Stimulated activated CD8-positive, alpha-beta memory T cell treated with anti-CD3 and anti-CD28 coated beads, Interleukin-4, amount 100 ng/mL, for 4 hours (primary cell): ENCODE measurements at places on chromosomes 4 and X.

GRCh38 chr4:114945616-114946015, 167.8 kb downstream of the NDST4 start:
- DNase-seq, result no peak

DNA sequence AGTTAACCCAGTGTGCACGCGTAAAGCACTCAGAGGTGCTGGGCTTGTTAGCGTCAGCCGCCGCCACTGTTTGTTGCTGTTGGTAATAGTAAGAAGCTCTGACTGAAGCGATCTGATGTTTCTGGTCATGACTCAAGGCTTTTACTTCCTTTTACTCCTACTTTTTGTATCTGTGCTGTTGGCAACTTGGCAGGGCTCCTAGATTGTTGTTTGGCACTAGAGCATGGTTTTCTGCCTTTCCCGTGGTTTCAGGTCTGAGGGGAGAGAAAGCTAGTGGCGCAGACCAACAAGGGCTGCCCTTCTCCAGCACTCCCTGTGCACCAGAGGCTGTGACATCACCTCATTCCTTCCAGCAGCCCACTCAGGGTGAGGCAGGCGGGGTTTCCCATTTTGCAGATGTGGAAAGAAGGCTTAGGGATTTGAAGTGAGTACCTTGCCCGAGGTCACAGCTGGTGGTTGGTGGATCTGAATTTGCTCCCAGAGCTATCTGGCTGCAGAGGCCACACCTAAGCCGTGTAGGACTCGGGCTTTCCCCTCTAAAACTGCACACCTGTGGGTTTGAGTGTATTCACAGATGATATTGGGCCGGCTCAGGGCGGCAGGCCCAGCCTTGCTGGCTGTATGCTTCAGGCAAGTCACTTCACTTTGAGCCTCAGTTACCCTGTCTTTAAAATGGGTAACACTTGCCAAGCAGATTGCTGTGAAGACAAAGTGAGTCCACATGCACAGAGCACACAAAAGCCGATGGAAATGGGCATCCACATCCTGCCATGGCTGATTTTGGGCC, 51.2 kb upstream of the TADA2B start:
- no peak for DNase-seq

- DNase-seq, result no peak
These were observed 293.4 kb upstream of the BOD1L1 start for GRCh38 chr4:13920901-13921300.

GRCh38 chr4:127162741-127163140, 470.0 kb upstream of the INTU start:
- no peak for DNase-seq

DNA sequence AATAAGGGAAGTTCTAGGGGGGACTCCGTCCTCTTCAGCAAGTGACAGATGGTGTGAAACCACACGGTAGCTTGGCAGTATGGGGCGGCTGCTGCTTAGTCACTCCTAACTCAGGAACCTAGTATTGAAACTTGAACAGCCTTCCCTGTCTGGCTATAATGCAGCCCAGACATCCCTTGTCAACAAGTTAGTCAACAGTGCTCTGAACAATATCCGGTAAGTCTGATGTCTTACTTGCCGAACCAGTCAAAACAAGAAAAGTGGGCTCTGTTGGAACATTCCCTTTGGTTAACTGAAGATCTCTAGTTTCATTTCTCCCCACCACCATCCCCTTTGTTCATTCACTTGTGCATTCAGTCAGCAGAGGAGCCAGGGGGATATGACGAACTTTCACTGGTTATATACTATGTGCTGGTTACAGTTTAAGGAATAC, 18.7 kb upstream of the CXCL13 start:
- no peak for DNase-seq

DNA sequence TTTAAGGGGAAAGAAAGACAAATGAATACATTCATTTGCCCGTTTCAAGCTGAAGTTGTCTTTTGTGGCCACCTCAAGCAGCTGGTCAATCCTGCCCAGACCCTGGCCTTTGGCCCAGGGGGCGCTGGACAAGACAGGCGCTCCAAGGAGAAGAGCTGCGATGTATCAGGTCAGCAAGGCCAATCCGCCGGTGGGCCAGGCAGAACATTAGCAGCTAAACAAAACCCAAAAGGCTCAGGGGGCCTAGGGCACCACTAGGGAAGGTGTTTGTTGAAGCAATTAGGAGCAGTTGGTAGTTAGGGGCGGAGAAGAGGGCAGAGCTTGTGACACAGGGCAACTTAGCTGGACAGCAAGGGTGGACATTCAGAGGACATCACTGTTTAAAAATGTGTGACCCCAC, 60.8 kb upstream of the TMEM33 start:
- no peak for DNase-seq

- no peak for DNase-seq
These were observed 29.6 kb downstream of the RTL5 start for GRCh38 chrX:72102126-72102525.

DNA sequence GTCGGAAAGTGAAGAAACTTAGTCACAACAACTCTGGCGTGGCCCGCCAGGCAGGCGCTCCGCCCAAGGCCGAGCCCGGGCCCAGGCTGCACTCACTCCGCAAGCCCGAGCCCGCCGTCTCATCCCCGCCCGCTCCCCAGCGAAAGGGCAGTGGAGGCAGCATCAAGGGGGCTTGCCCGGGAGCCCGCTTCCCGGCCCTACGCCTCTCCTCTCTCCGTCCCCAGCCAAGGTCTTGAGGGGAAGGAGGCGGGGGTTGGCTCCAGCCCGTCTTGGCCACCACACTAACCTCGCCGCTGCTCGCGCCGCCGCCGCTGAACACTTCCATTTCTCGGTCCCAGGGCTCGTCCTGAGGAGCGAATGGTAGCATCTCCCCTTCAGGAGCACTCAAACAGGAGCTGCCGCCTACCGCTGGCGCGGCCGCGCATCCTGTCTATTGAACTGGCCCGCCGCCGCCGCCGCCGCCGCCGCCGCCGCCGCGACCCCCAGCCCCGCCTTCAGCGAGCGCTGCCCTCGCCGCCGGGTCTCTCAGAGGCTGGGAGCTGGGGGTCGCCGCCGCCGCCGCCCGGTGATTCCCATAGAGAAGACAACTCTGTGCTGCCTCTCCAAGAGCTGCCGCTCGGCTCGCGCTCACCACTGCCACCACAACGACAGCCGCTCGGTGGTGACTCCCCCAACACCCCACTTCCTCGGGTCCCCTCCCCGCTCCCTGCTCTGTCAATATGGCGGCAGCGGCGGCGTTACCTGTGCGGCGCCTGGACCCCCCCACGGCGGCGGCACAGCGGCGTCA, at the start of gene RPS6KA6:
TSS of gene RPS6KA6 (minus strand) at position 667 of the 787 bp plus-strand sequence. CDS start at position 367, 300 bp downstream.
- no peak for DNase-seq

DNA sequence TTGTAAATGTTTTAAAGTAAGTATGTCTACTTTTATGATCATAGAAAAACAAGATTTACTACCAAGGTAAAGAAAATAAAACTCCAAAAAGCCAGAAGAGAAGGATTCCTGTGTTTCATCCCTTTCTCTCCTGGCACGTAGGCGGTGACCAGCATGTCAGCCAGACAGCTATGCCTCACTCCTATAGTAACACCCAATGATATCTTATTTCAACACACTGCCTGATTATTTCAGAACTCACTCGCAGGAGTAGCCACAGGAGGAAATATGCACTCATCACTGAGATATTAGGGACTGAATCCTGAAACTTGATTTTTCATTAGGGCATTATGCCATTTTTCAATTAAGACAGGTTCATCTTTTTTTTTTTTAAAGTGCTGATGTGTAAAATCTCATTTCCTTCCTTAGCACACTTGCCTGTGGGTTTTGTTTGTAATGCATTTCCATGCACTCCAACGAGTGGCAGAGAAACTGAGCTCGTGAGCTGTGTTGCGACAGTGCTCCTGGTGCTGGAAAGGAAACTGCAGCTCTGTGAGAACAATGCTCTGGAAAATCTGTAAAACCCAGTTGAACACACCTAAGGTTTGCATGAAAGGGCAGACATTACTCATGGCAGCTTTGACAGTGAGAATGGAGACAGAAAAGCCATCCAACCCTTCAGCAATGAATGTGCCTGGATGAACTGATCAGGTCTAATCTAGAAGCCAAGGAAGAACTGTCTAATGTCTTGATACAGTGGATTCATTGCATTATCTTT, 18.2 kb downstream of the RAI2 start:
- DNase-seq, result no peak

GRCh38 chrX:17805120-17805519, 56.0 kb downstream of the RAI2 start:
- no peak for DNase-seq

GRCh38 chr4:61785761-61786160, 585.6 kb downstream of the ADGRL3 start:
- DNase-seq, result no peak

DNA sequence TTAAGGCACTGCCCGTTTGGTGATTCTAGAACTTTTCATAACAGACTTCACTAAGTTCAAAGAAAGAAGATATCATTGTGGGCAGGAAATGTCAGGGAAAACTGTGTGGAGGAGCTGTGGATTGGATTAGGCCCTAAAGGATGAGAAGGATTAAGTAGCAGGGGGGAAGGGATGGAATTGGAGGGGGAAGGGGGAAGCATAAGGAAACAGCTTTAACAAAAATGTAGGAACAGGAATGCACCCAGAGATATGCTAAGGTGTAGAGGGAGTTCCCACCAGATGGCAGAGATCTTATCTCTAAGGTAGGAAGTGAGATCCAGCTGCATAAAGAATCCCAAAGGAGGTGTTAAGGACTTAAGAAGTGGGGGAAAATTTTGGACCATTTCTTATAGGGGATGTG, 114.5 kb downstream of the LARP7 start:
- no peak for DNase-seq

DNA sequence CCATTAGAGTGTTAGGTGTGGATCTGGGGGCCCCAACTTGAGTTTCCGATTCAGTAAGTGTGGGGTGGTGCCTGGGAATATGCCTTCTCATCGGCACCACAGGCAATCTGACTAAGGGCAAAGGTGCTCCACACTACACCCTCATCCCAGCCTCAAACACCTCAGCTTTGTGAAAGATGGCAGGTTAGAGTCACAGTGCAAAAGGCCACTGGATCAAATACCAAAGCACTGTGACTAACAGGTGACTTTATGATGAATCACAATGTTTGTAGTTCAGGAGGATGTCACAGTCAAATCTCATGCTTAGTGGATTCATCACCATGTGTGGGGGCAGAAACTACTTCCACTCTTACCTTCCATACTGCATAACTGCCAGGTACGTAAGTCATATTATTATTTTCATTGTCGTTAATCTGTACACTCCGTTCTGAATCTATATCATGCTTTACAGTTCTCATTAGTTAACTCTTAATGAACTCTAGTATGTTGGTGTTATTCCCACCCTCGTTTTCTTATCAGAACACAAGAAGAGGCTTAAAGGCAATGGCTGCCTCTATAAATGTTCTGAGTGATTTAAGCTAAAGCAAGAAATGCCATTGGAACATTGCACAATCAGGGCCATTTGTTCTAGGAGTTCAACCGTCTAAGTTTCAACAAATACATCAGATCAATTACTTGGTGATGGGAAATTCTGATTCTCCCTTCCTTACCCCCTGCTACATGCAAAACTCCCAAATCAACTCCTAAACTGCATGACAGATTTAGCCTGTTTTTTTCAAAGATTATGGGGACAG, 50.2 kb downstream of the PRKG2 start:
- no peak for DNase-seq

GRCh38 chrX:125132274-125132673, 187.4 kb upstream of the TEX13C start:
- no peak for DNase-seq

DNA sequence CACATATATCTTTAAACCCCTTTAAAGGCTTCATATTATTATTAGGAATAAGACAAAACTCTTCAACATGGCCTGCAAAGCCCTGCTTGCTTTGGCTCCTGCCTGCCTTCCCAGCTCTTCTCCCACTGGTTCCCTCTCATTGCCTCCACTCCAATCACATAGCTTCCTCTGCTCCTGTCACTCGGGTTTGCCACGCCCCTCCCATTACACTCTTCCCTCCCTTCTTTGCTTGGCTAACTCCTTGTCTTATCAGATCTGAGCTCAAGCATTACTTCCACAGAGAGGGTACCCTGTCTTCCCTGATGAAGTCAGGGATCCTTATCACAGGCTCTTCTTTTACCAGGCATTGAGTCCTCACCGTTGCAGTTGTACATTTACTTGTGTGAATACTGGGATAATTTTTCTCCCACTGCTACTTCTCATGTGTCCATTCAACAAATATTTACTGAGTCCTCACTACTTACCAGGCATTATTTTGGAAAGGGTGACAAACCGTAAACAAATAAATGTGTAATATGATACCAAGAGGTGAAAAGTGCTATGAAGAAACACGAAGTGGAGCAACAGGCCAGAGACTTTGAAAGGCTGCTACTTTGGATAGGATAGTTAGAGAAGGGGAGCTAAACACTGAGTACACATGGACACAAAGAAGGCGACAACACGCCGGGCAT, 3.2 kb upstream of the VGLL1 start:
- no peak for DNase-seq

DNA sequence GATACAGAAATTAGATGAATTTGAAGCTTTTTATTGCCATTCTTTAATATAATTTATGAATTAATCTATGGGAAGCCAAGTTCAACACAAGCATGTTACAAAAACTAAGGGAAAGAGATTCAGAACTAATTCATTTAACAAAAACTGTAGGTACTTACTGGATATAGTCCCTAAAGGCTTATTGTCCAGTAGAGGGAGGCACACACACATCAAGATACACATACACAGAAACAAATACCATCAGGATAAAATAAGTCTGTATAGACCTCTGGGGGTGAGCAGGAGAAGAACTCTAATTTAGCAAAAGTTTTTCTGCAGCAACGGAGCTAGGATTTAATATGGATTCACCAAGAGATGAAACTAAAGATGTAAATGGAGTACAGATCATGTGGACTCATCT, 83.0 kb upstream of the IL13RA1 start:
- DNase-seq, result no peak

- no peak for DNase-seq
These were observed 88.5 kb downstream of the HADH start for GRCh38 chr4:108078024-108078733.

GRCh38 chrX:64571011-64571410, 175.8 kb upstream of the MTMR8 start:
- DNase-seq, result no peak

GRCh38 chr4:111697176-111697942, 447.9 kb upstream of the FAM241A start:
- no peak for DNase-seq

- DNase-seq, result no peak
These were observed 121.9 kb downstream of the BEND2 start for GRCh38 chrX:18098763-18099162.

- DNase-seq, result no peak
These were observed 82.1 kb upstream of the BANK1 start for GRCh38 chr4:101708293-101709039.

- no peak for DNase-seq
These were observed 957 bp downstream of the PPP2R2C start for GRCh38 chr4:6471307-6472007.

DNA sequence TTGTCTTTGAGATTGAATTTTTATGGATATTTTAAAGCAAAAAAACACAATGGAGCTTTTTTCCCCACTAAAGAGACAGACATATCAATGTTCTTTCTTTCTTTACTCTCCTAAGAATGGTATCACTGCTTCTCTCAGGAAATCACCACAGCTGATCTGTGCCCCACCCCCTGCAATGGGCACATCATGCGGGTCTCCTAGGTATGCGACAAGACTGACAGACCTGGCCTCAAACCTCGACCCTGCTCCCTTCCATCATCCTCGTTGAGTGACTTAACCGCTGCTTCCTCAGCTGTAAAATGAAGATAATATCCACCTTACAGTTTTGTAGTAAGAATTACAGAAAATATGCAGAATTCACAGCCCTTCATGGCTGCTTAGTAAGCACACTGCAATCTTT, 58.3 kb downstream of the LEF1 start:
- no peak for DNase-seq

- no peak for DNase-seq
These were observed 61.9 kb downstream of the HOPX start for GRCh38 chr4:56619160-56619559.
